ENCODE measurements at places on chromosomes 7 and 10.

DNA sequence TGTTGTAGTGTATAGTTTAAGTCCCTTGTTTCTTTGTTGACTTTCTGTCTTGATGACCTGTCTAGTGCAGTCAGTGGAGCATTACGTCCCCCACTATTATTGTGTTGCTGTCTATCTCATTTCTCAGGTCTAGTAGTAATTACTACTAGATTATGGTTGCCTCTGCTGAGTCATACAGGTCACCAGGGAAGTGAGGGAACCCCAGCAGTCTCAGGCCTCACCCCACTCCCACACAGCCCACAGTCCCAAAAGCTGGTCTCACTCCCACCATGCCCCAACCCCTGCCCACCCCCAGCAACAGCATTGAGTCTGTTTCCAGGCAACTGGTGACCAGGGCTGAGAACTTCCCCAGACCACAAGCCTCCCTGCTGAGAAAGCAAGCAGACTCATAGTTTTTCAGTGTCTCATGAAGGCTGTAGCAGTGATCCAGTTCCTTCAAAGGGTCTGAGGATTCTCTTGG lies 88.0 kb downstream of the PLXDC2 start:
- DNase-seq = peak; percentile 64

- DNase-seq = no peak
Observed at GRCh38 chr7:143069912-143070500, 17.9 kb downstream of the OR6V1 start.

DNA sequence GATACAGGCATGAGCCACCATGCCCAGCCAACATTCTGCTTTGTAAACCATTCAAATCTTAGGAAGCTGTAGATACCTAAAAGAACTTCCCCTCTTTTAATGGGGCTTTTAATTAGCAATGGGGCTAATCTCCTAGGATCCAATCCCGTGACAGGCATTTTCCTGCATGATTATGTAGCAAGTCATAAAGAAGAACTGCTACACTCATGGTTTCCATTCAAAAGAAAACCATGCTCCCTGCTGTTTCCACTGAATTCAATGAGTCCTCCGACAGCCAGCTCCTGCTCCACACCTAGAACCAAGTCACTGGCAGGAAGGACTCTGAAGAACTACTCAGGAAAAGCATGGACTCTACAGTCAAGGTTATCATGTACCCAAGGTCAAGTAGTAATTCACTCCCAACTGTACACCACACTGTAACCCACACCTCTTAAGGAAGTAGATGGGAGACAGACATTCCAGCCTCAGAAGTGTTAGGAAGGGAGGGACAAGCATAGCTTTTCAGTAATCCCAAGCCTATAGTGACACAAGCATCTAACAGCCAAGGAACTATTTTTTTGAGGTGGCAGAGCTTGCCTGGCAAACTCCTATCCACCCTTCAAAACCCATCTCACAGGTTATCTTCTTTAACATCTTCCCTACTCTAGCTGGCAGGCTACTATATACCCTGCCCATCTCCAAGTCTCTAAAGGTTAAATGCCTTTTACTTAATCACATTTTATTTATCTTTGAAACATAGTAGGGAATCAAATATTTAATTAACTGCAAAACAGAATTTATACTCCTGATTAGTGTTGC lies 47.5 kb downstream of the CTBP2 start:
- no peak for DNase-seq

DNA sequence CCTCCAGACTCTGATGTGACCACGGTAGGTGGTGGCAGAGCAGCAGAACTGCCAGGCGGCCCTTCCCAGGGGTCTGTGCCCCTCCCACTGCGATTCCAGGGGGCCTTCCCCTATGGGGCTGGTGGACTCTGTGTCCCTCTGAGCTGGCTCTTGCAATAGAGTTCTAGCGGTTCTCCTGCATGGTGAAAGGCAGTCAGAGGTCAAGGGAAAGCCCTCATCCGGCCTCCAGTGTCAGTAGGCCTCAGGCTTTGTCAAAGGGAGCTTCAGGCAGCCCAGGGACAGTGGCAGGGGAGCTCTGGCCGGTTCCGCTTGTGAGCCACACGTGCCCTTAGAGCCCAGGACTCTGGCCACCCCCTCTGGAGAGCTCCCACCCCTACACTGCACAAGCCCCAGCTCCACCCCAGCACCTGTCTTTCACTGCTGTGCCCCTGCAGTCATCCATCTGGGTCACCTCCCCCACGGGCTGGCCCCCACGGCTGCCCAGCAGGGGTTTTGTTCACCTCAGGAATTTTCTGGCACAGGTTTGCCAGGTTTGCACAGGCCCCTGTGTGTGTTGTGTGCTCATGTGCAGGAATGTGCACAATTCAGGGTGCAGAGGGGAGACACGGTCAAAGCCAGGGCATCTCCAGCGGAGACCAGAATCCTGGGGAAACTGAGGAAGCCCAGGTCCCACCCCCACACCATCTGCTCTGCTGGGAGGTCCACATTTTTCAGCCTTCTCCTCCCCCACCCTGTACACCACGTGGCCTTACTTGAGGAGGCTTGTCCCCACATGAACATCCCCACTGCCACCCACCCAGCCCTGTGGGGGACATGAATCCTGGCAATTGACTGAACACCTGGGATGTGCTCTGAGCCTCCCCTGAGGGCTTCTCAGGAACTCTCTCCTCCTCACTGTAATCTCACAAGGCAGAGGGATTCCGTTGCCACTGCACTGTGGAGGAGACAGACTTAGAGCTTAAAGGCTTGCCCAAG lies 23.8 kb downstream of the C10orf105 start:
- no peak for DNase-seq

DNA sequence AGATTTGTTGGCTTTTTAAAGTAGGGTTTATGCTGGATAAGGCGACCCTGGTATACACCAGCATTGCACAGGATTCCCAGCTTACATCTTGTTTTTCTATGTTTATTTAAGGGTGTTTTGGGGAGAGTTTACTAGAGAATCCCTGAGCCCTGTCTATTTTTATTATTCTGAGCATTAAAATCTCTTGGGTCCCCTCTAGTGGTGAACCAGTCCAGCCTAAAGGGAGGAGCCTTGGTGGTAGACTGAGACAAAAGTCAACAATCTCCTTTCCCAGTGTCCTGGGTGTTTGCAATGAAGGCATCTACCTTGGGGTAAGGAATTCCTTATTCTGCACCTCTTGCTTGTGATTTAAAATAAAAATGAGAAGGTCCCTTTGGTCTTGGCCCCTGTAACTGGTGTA lies 38.2 kb downstream of the ANTXRL start:
- no peak for DNase-seq

DNA sequence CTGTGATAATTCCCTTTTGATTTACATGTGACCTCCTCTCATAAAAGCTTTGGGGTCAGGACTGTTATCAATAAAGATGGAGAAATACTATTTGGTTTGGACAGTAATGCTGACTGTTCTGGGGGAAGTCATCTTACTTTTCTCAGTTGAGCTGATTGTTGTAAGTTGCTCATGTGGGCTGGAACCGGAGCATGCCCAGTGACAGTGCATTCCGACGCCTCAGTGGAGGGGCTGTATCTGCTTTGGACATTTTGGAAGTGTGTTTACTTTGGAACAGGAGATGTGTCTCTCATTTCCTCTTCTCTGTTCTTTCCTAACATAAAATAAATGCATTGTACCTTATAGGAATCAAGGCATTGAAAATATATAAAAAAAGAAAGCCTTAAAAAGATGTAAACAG lies 30.1 kb downstream of the RBM33 start:
- DNase-seq = no peak

DNA sequence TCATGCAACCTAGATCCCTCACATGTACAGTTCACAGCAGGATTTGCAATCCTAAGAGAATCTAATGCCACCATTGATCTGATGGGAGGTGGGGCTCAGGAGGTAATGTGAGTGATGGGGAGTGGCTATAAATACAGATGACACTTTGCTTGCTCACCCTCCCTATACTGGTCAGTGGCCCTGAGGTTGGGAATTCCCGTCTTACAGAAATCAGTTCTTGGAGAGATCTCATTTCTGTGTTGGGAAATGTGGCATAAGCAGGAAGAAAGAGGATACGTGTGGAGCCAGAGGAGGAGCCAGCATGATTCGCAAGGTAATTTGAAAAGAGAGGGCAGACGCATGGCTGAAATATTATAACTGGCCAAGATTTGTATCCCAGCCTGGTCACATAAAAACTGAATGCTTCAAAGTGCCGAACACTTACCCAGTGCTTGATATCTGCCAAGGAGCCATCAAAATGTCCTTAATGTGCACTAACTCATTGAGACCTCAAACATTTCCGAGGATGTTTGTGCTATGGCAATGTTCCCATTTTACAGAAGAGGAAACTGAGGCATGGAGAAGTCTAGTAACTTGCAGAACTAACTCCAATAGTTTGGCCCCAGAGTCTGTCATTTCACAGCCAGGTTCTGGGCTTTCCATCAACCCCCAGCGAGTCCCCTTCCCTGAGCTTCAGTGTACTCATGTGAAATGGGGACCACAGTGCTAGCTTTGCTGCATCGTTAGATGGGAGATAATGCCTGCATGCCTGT lies 5.5 kb upstream of the IKZF1 start:
- DNase-seq = no peak

DNA sequence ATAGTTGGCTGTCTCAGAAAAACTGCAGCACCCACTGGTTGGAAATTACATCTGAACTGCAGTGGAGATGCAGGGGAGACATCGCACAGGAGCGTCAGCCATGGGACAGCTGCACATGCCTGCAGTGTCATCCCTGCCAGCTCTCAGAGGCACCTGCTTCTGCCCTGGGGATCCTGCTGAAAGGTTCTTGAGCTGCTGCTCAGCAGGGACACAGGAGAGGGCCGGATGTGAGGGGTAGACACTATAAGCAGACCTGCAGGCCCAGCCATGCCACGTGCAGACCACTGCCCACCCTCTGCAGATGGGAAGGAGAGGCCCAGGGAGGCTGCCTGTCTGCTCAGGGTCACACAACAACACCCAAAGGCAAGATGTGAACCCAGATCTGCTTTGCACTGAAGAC lies 601.4 kb downstream of the DNAJB6 start:
- no peak for DNase-seq

- DNase-seq = no peak
Observed at GRCh38 chr10:129934196-129934925, 29.7 kb downstream of the EBF3 start.

DNA sequence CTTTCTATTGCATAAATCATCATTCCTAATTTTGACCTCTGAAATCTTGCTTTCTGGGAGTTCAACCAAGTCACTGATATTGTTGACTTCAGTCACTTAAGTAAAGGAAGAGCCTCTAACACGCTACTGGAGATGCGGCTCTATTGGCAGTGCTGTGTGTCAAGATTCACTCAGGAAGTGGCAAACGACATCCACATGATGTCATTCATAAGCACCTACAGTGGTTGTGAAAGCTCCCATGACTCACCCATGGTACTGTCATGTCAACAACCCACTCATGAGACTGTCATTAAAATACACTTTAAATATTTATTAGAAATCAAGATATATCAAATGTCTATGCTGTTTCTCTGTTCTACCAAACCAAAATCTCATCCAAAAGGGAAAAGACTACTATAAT lies 52.5 kb upstream of the LHFPL3 start:
- peak; percentile 62 for DNase-seq

GRCh38 chr10:112977426-112977898 lies 27.4 kb downstream of the TCF7L2 start:
- DNase-seq = no peak
